AG10803 (cell line): ENCODE measurements at places on chromosomes 12 and 14.

- peak; percentile 51 for DNase-seq
These were observed 156.7 kb downstream of the CEP128 start for GRCh38 chr14:80784820-80785219.

- no peak for DNase-seq
These were observed 6.9 kb upstream of the RD3L start for GRCh38 chr14:103949131-103949790.

DNA sequence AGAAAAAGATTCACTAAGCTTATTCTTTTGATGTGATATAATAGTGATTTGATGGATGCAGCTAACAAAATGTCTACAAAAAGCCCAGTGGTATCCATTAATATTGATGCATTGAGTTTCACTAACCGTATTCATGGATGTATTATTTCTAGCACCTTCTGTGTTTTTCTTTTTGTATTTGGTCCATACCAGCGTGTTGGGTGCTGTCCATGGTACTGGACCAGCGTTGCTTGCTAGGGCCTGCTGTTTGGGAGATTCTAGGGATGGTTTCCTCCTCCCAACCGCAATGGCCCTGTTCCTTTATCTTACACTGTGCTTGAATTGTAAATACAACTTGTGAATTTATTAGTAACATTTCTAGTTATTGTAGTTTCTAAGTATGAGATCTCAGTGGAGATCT lies 31.7 kb downstream of the ANO4 start:
- DNase-seq = peak; percentile 52

- no peak for DNase-seq
These were observed 130.6 kb upstream of the MDM1 start for GRCh38 chr12:68462803-68463202.

GRCh38 chr14:79540394-79540793 lies 670.9 kb downstream of the DIO2 start:
- no peak for DNase-seq

GRCh38 chr14:102095871-102096568 lies 9.2 kb upstream of the HSP90AA1 start:
- no peak for DNase-seq
